Caco-2 (cell line): ENCODE measurements at places on chromosomes 6 and 20.

DNA sequence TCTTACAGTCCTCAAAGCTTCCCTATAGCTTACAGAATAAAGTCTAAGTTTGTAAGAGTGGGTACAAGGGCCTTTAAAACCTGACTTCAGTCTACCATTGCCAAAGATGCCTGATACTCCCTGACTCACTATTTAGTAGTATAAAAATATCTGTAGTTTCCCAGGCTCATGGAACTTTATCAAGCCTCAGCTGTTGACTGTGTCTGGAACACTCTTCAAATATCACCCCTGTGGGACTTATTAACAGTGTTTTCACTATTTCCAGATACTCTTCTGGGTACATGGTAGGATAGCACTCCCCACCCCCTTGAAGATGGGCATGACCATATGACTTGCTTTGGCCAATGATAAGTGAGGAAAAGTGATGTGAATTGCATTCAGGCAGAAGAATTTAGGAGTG is 105.3 kb upstream of the TENT5A start:
- H3K36me3 ChIP-seq = no peaks in the 10 kb centered on the region
- H3K4me3 ChIP-seq = no peak overlapping the region
- peaks cover 55% of the 10 kb centered on the region for H3K4me1 ChIP-seq
- H3K27ac ChIP-seq = no peak overlapping the region

GRCh38 chr6:111027219-111027618 is 45.4 kb downstream of the RPF2 start:
- no peaks in the 10 kb centered on the region for H3K36me3 ChIP-seq
- no peaks in the 10 kb centered on the region for H3K4me1 ChIP-seq
- DNase-seq = no peak
- no peak overlapping the region for H3K27ac ChIP-seq
- no peak overlapping the region for H3K4me3 ChIP-seq

DNA sequence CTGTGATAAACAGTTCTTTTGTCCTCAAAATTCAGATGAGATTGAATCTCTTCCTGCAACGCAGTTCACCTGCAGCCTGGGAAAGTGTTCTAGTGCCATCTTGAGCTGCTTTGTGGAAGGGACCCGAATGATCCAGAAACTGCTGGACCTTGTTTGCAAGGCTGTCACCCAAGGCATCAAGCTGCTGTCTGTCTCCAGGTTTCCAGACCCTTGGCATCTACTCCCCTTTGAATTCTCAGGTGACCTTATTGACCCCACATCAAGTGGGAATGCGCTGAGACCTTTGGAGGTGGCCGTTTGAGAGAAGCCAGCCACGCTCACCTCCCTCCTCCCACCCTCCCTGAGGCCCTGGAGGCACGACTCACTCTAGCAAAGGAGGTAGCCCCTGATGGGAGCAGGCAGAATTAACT is 112.5 kb downstream of the EDN3 start:
- no peak overlapping the region for H3K4me3 ChIP-seq
- peak; percentile 72 for DNase-seq
- peaks cover 2% of the 10 kb centered on the region; the same call in 1 of the 2 replicates for H3K27me3 ChIP-seq
- no peaks in the 10 kb centered on the region for H3K4me1 ChIP-seq
- H3K27ac ChIP-seq = peak overlapping the region; percentile 9

DNA sequence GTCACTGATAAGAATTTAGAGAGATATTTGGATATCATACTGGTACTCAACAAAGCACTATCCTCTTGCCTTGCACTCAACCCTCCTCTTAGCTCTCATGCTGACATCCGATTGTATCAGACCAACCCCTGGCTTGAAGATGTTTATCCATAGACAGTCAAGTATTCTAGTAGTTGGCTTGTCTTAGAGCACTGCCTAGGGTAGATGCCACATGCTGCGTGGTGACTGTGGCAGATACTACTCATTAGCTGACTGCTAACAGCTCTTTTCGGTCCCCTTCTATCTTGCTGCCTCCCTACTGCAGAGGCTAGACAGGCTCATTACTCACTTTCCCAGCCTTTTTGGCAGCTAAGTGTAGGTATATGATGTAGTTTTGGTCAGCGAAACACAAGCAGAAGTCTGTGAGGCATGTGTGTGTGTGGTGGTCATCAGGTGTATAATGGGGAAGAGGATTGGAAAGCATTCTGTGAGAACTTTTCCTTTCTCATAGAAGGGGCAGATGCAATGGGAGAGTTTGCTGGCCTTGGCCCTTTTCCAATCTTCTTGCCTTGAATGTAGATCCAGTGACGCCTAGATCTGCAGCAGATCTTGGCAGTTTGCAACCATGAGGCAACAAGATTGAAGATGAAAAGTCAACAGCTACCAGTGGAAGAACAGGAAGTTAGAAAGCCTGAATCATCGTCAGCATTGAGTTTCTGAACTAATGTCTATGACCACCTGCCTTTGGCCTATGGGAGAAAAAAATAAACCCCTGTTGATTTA is 4.4 kb upstream of the IFNGR1 start:
- H3K36me3 ChIP-seq = no peaks in the 10 kb centered on the region
- H3K4me1 ChIP-seq = peaks cover 26% of the 10 kb centered on the region
- no peak overlapping the region for H3K4me3 ChIP-seq
- no peaks in the 10 kb centered on the region for H3K27me3 ChIP-seq
- no peak for DNase-seq
- H3K27ac ChIP-seq = no peak overlapping the region

GRCh38 chr6:62075869-62076268 is 210.2 kb downstream of the KHDRBS2 start:
- H3K36me3 ChIP-seq = no peaks in the 10 kb centered on the region
- no peak overlapping the region for H3K27ac ChIP-seq
- H3K4me1 ChIP-seq = no peaks in the 10 kb centered on the region

GRCh38 chr6:36343109-36343680 is 6.5 kb upstream of the BNIP5 start:
- H3K27me3 ChIP-seq = no peaks in the 10 kb centered on the region
- no peak for DNase-seq
- no peak overlapping the region for H3K27ac ChIP-seq
- peaks cover 20% of the 10 kb centered on the region; the same call in 1 of the 2 replicates for H3K4me1 ChIP-seq
- no peaks in the 10 kb centered on the region for H3K36me3 ChIP-seq
- no peak overlapping the region for H3K4me3 ChIP-seq

DNA sequence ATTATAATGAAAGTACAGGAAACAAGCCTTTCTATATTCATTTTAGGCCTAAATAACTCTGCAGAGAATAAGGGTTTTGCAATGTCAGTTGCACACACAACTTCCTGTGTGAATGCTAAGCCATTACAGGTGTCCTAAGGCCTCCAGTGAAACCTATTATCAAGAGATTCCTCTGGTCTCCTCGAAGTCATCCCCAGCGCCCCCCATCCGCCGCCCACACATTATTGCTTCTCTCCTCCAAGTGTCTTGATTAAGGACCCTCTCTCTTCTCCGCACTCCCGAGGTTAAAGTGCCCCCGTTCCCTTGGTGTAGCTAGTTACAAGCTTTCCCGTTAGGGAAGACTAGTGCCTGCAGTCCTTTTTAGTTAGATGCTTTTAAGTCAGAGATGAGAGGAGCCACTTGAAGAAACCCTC is 1.3 kb downstream of the HIVEP2 start:
- no peak for DNase-seq
- H3K27ac ChIP-seq = no peak overlapping the region
- H3K36me3 ChIP-seq = no peaks in the 10 kb centered on the region

GRCh38 chr20:689348-689747 is 13.7 kb upstream of the SCRT2 start:
- no peak for DNase-seq
- H3K27me3 ChIP-seq = peaks cover 1% of the 10 kb centered on the region; the same call in 1 of the 2 replicates
- H3K27ac ChIP-seq = no peak overlapping the region
- H3K4me1 ChIP-seq = no peaks in the 10 kb centered on the region
- H3K36me3 ChIP-seq = no peaks in the 10 kb centered on the region

GRCh38 chr6:5379647-5380242 is 118.4 kb downstream of the FARS2 start:
- peak; percentile 58 for DNase-seq
- H3K4me1 ChIP-seq = no peaks in the 10 kb centered on the region
- no peak overlapping the region for H3K4me3 ChIP-seq

- no peak overlapping the region for H3K4me3 ChIP-seq
- peaks cover 1% of the 10 kb centered on the region for H3K36me3 ChIP-seq
- DNase-seq = peak; percentile 33
- no peaks in the 10 kb centered on the region for H3K4me1 ChIP-seq
- no peak overlapping the region for H3K27ac ChIP-seq
- H3K27me3 ChIP-seq = no peaks in the 10 kb centered on the region
Measured at GRCh38 chr6:3294921-3295871, 36.4 kb downstream of the PSMG4 start.

DNA sequence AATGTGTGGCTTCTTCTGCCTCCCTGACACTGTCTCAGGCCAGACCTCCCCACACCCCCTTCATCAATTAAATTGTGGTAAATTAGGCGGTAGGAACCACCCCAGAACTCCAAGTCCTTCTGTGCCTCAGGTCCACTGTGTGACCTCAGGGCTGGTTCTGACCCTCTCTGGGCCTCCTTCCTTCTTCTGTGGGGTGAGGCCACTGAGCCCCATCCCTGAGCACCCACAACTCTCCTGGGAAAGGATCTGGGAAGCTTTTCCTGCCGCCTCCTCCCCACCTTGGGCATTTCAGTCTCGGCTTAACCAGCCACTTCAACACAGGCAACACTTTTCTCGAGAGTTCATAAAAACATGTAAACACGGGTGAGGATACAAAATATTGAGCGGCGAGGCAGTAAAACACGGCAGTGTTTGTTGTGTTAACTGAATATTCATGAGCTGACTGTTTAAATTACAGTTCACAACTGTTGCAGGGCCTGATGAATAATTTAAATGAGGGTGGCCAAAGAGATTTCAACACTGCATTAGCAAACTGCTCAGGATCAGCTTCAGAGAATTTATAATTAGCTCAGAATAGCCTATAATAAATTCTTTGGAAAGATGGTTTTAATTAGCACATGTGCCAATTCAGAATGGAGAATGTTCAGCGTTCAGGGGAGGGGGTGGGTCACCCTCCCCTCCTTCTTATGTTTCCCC is 112.1 kb downstream of the TOX2 start:
- H3K27ac ChIP-seq = no peak overlapping the region
- no peak for DNase-seq
- H3K27me3 ChIP-seq = peaks cover 6% of the 10 kb centered on the region
- H3K36me3 ChIP-seq = no peaks in the 10 kb centered on the region
- no peaks in the 10 kb centered on the region for H3K4me1 ChIP-seq
- no peak overlapping the region for H3K4me3 ChIP-seq

DNA sequence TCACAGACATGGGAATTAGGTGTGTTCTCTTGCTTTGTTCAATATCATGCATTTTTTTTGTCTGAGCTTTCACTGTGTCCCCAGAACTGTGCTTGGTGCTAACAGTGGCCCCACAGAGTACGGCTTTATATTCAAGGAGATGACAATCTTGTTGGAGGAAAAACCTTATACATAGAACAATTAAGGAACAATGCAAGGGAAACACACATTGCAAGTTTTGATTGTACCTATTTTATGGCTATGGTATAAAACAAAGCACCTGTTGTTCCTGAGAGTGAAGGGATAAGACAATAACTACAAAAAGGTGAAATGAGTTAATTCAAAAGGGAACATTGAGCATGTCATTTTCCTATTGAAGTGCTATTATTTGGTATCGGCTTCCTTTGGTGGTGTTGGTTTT is 143.9 kb upstream of the ESR1 start:
- no peaks in the 10 kb centered on the region for H3K27me3 ChIP-seq
- peaks cover 17% of the 10 kb centered on the region for H3K4me1 ChIP-seq
- H3K36me3 ChIP-seq = no peaks in the 10 kb centered on the region; the same call in 1 of the 2 replicates
- no peak overlapping the region for H3K27ac ChIP-seq

DNA sequence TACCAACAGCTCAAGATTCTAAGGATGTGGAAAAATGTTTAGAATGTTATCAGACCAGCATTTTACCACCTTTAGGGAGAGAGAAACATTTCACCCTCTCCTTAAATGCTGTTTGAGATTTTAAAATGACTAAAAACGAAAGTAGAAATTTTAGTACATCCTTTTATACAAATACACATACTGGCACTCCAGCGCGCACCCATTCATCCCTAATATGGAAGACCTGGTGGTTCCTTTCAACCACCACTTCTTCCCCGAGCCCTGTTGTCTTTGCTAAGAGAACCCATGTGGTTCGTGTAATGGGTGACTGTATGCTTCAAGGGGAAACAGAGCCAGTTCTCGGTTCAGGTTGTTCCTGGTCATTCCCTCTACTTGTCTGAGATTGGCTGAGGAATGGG is 21.3 kb downstream of the SPATA2 start:
- H3K36me3 ChIP-seq = no peaks in the 10 kb centered on the region; the same call in 1 of the 2 replicates
- H3K27ac ChIP-seq = no peak overlapping the region
- H3K4me3 ChIP-seq = no peak overlapping the region
- H3K27me3 ChIP-seq = no peaks in the 10 kb centered on the region
- no peak for DNase-seq
- no peaks in the 10 kb centered on the region for H3K4me1 ChIP-seq

DNA sequence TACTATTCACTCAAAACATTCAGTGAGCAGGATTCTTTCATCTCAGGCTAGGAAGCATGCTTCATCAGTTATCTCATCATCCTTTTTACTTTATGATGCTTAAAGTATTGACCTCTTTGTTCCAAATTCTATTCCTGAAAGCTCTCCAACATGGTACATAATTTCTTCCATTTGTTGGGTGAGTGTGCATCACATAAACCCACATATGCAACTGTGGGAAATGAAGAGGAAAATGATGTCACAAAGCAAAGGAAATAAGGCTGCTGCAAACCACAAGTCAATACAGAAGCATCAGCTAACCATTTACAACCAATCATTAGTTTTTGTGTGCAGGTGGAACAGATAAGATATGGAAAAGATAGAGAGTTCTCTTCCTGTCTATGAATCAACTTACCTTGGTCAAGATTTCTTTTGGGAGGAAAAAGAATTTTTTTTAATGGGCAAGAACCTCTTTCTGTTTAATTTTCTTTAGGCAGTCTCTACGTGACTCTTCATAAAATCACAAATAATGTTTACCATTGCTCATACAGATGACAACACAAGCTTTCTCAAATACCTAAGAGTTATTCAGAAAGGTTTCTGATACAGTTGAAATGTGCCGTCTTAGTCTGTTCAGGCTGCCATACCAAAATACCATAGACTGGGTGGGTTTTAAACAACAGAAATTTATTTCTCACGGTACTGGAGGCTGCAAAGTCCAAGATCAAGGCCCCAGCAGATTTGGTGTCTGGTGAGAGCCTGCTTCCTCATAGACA is 259.9 kb downstream of the ADGRG6 start:
- no peaks in the 10 kb centered on the region for H3K36me3 ChIP-seq
- no peak overlapping the region for H3K4me3 ChIP-seq
- no peaks in the 10 kb centered on the region for H3K27me3 ChIP-seq
- no peak overlapping the region for H3K27ac ChIP-seq

DNA sequence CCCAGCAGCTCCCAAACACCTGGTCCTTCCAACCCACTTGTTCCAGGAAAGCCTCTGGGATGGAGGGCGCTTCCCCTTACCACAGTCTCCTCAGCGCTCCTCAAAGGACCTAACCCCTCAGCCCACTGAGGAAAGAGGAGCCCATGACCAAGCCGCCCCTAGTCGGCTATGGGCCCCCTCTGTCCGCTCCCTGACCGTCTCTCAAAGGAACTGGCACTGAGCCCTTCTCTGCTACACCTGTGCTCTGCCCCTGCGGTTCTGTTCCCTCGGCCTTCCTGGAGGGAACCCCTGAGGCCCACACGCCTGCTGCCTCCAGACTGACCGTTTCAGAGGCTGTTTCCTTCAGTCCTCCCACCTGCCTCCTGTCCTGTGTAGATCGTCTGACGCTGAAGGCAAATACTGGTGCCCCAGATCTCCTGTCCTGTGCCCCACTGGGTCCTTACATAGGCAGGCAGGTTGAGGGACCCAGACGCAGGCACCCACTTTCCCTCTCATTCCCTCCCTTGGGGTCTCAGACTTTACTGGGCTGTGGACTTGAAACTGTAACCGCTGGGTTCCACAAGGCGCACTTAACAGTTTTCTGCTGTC is 1.9 kb upstream of the SLC4A11 start:
- no peaks in the 10 kb centered on the region for H3K27me3 ChIP-seq
- peaks cover 15% of the 10 kb centered on the region for H3K4me1 ChIP-seq
- DNase-seq = no peak
- no peak overlapping the region for H3K4me3 ChIP-seq
- no peak overlapping the region for H3K27ac ChIP-seq
